ENCODE measurements at places on chromosomes 12 and 14. TPM values are rescaled to one million over a fixed set of nuclear protein-coding genes. Genes with fewer than 3 reads are reported as not detected.

The TRHDE gene
- total RNA-seq: 6.3 TPM

The SLC17A8 gene
- total RNA-seq: not detected

The LRIG3 gene
- total RNA-seq: 15.3 TPM

The TMEM132D gene
- total RNA-seq: not detected

The TROAP gene
- 0.44 TPM for total RNA-seq

The KLRC2 gene
- not detected for total RNA-seq

The CLEC9A gene
- not detected for total RNA-seq

The PWP1 gene
- 86.2 TPM for total RNA-seq

The RERG gene
- total RNA-seq: 0.88 TPM

The RNASE7 gene
- not detected for total RNA-seq

The SIX6 gene
- total RNA-seq: not detected

The TAS2R31 gene
- 7.7 TPM for total RNA-seq

The HOXC10 gene
- total RNA-seq: 5.2 TPM

The AJUBA gene
- 91.7 TPM for total RNA-seq

The SLC5A8 gene
- total RNA-seq: not detected

The SOAT2 gene
- not detected for total RNA-seq

The TPCN1 gene
- total RNA-seq: 56.5 TPM

The FERMT2 gene
- 157 TPM for total RNA-seq

The GPD1 gene
- total RNA-seq: not detected

The PRICKLE1 gene
- total RNA-seq: 2.3 TPM

The DTD2 gene
- 29.8 TPM for total RNA-seq

The PRMT5 gene
- total RNA-seq: 81.0 TPM

The FBLN5 gene
- 61.1 TPM for total RNA-seq

The SALL2 gene
- 1.6 TPM for total RNA-seq

The NEUROD4 gene
- total RNA-seq: not detected

The ERBB3 gene
- under 0.01 TPM for total RNA-seq

Measured in placental pericyte (primary cell).